ENCODE measurements at places on chromosomes 3 and 15.

GRCh38 chr15:72203507-72203837, 5.9 kb upstream of the GRAMD2A start:
- H3K27ac ChIP-seq = no peak overlapping the region
- no peaks in the 10 kb centered on the region for H3K4me1 ChIP-seq
- no peak for DNase-seq
- no peaks in the 10 kb centered on the region for H3K27me3 ChIP-seq
- H3K4me3 ChIP-seq = no peak overlapping the region
- H3K36me3 ChIP-seq = peaks cover 56% of the 10 kb centered on the region

GRCh38 chr3:155807823-155808222, 1.7 kb upstream of the C3orf33 start:
- no peak overlapping the region for H3K4me3 ChIP-seq
- H3K27me3 ChIP-seq = no peaks in the 10 kb centered on the region
- no peak for DNase-seq

DNA sequence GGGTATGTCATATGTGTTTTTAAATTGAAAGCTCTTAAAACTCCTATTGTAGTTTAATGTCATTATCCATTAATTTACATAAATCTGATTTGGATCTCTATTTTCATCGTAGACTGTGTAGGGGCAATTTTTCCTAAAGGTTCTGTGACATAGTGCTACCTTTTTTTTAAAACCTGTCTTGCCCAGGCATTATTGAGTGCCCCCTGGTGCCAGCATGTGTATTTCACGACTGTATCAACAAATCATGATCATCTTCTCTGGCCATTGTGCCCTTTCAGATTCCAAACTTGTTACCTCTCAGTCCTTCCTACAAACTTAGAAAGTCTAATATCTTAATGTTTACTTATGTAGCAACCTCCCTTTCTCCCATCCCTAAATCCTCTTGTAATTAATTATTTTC, 97.2 kb upstream of the FLNB start:
- no peaks in the 10 kb centered on the region for H3K4me1 ChIP-seq
- peaks cover 2% of the 10 kb centered on the region for H3K36me3 ChIP-seq
- peak; percentile 6 for DNase-seq

- H3K27ac ChIP-seq = no peak overlapping the region
- peaks cover 5% of the 10 kb centered on the region for H3K4me1 ChIP-seq
- H3K4me3 ChIP-seq = no peak overlapping the region
- DNase-seq = no peak
Measured at GRCh38 chr3:48784426-48785120, 63.1 kb downstream of the PRKAR2A start.

GRCh38 chr3:47961815-47962606, 54.2 kb downstream of the MAP4 start:
- no peak overlapping the region for H3K4me3 ChIP-seq
- H3K4me1 ChIP-seq = peaks cover 5% of the 10 kb centered on the region
- no peak overlapping the region for H3K27ac ChIP-seq
- DNase-seq = peak; percentile 20

DNA sequence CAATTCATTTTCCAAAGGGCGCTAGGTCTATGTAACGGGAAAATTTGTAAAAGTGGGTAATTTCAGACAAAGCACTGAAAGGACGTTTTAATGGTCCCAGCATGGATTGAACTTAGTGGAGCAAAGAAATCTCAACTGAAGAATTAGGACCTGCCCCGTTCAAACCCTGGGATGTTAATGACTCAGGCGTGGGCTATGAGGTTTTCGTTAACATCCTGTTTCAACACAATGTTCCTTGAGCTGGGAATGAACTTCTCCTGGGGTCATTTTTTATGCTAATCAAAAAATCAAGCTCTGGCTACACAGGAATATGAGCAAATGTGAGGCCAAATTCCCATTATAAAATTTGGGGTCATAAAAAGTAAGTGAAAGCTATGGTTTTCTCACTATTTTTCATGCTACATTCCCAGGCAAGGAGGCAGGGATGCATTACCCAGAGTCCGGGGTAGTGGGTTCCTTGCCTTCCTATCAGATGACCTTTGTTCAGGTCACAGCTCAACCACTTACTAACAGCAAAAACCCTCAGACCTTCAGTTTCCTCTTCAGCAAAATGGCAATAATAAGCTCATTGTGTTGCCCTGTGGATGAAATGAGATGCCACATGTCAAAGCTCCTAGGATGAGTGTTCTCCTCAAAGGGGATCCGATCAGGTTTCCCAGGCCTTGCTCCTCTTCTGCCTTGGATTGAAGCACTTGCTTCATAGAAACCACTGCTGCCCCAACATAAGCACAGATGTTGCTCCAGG, 271.4 kb downstream of the ARRDC4 start:
- no peak for DNase-seq
- no peak overlapping the region for H3K27ac ChIP-seq
- H3K4me1 ChIP-seq = no peaks in the 10 kb centered on the region

DNA sequence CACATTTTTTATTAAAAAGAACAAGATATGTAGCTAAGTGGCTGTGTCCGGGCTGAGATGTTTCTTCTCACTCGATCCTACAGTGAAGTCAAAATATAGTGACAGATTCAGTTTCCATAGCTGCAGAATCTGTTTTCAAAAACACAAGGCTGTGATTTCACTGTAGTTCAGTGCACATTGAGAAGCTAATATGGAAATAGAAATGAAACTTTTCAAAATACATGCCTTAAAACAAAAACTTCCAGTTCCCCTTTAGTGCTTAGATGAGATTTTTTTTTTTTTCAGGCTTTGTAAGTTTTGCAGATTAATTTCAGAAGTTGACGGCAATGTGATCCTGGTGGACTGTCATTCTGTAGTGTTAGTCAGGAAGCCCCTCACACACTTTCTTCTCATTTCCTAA, 23.8 kb upstream of the TRAK1 start:
- H3K27ac ChIP-seq = no peak overlapping the region
- H3K27me3 ChIP-seq = no peaks in the 10 kb centered on the region
- no peaks in the 10 kb centered on the region for H3K36me3 ChIP-seq
- peaks cover 5% of the 10 kb centered on the region for H3K4me1 ChIP-seq

DNA sequence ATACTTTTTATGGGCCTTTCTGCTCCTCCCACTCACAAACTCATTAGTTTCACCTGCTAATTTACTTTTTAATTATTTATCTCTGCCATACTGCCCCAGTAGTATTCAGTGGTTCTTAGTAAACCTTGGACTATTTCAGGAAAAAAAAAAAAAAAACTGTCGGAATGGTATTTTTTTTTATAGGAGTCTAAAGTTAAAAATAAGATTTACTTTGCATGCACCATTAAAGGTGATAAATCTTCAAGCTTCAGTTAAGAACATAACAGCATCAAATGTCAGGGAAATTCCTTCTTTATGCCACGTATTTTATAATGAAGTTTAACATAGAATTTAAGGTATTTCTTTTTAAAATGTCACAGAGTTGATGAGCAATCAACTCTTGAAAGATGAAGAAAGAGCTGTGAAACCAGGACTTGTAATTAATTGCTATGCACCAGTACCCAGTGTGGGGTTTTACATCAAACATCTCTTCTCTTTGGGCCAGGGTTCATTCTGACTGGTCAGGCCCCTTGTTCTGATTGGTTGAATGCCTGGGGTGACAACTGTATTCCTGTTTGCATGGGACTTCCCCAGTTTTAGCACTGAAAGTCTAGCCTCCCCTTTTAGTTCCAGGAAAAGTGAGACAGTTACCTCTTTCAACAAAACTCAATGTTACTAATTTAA, 40.3 kb upstream of the PTPRG start:
- H3K27ac ChIP-seq = no peak overlapping the region
- no peaks in the 10 kb centered on the region for H3K4me1 ChIP-seq
- H3K4me3 ChIP-seq = no peak overlapping the region

DNA sequence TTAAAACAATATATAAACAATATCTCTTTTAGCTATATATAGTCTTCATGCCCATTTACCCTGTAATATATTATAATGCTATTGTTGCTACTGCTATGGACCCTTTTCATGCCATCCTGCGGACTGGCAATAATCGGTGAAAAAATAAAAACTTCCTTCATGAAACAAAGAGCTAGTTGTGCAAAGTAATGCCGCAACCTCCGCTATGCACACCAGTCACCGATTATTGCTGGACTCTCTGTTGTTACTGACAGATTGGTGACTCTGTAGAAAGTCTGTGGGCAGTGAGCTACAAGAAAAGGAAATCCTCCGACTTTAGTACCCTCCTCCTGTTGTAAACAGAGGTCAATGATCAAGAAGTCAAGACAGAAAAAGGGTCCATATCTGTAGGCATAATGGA, 17.9 kb upstream of the ICE2 start:
- H3K4me3 ChIP-seq = no peak overlapping the region
- no peaks in the 10 kb centered on the region for H3K27me3 ChIP-seq
- H3K27ac ChIP-seq = no peak overlapping the region
- H3K4me1 ChIP-seq = no peaks in the 10 kb centered on the region
- H3K36me3 ChIP-seq = peaks cover 79% of the 10 kb centered on the region
- DNase-seq = no peak

DNA sequence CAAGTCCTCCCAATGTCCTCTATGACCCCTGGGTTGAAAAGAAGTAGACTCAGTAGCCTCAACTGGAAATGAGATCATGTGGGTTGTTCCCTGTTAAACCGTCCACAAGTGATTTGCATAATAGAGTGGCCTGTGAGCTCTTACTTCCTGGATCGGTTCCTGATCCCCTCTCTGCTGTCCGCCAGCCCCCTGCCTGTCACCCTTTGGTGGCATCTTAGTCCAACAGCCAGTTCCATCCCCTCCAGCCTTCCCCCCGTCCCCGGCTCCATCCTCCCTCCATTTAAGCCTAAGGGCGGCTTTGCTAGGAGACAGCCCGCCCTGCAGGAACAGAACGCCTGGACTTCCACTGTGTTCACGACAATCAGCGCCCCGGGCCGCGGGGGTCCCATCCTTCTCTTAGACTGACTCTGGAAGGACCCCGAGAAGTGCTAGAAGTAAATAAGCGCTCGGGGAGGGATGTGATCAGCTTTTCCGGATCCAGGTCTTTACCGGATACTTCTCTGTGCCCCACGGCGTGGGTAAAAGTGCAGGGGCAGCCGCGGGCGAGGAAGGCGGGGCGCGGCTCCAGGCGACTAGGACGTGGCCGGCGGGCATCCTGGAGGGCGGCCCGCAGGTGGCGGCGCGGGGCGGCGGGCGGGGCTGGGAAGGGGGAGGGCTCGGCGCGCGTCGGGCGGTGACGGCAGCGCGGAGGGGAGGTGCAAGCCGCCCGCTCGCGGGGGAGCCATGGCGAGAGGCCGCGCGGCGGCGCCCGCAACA, 51.2 kb upstream of the ULK4 start:
- H3K4me1 ChIP-seq = peaks cover 31% of the 10 kb centered on the region
- peak overlapping the region; percentile 78 for H3K4me3 ChIP-seq
- peak; percentile 65 for DNase-seq
- no peaks in the 10 kb centered on the region for H3K27me3 ChIP-seq
- no peaks in the 10 kb centered on the region for H3K36me3 ChIP-seq
- H3K27ac ChIP-seq = peak overlapping the region; percentile 97

GRCh38 chr3:124854009-124854408, 33.2 kb downstream of the ITGB5 start:
- no peaks in the 10 kb centered on the region for H3K27me3 ChIP-seq
- H3K4me3 ChIP-seq = no peak overlapping the region
- H3K4me1 ChIP-seq = no peaks in the 10 kb centered on the region
- no peaks in the 10 kb centered on the region for H3K36me3 ChIP-seq

- peak; percentile 11 for DNase-seq
- peak overlapping the region; percentile 78 for H3K4me3 ChIP-seq
- H3K27ac ChIP-seq = no peak overlapping the region
- no peaks in the 10 kb centered on the region for H3K36me3 ChIP-seq
- H3K4me1 ChIP-seq = peaks cover 23% of the 10 kb centered on the region
Measured at GRCh38 chr15:29821416-29822099, 710 bp downstream of the TJP1 start.

DNA sequence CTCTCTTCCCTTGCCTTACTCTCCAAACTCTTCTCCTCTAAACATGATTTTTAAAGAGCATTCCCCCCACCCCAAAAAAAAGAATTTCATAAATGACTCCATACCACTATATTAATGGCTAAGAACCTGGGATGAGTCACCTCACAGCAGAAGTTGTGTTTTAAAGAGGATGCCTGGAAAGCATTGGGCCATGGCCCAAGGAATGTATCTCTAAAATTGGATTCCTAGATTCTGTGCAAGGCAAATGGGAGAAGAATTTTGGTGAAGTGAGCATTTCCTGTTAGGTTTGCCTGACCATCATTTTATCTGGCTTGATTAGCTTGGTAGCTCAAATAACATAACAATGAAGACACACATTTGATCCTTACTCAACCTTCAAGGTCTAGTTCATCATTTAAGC, 251.4 kb downstream of the NR1D2 start:
- no peak overlapping the region for H3K27ac ChIP-seq
- no peaks in the 10 kb centered on the region for H3K27me3 ChIP-seq
- DNase-seq = no peak

DNA sequence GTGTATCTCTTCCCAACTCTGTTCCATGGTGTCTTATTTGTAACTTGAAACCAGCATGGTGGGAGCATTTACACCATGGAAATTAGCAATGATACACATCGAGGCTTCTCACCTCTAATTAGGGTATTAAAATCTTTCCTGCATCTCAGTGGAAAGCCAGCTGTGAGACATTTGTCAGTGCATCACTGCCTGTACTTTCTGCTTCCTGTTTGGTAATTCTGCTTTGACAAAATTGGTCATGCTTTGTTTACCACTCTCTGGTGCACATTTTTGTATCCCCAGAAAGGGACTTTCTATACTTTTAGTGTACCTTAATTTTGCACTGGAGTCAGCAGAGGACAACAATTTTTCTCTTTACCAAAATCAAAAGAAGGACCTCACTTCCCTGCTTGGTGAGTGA, 402.1 kb downstream of the PDCD6IP start:
- no peak overlapping the region for H3K27ac ChIP-seq
- H3K36me3 ChIP-seq = no peaks in the 10 kb centered on the region
- no peaks in the 10 kb centered on the region for H3K4me1 ChIP-seq

DNA sequence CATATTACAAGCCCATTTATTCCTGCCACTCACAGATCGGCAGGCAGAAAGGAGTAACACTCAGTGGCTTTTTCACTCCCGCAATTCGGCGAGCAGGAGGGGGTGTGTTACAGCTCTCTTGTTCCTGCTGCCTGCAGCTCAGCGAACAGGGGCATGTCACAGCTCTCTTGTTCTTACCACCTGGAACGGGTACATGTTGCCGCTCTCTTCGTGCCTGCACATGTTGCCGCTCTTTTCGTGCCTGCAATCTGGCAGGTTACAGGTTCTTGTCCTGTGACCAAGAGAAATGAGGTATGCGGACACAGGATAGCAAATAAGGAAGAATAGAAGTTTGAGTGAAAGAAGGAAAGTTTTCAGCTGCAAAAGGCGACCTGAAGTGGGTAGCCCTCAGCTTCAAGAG, 761.4 kb downstream of the NAALADL2 start:
- no peak for DNase-seq
- H3K36me3 ChIP-seq = no peaks in the 10 kb centered on the region
- no peak overlapping the region for H3K27ac ChIP-seq
- no peak overlapping the region for H3K4me3 ChIP-seq
- no peaks in the 10 kb centered on the region for H3K4me1 ChIP-seq

GRCh38 chr3:6326771-6327170, 534.1 kb upstream of the GRM7 start:
- no peak overlapping the region for H3K4me3 ChIP-seq
- no peaks in the 10 kb centered on the region for H3K27me3 ChIP-seq
